Kidney epithelial cell (primary cell): ENCODE measurements at places on chromosomes 6 and 20.

DNA sequence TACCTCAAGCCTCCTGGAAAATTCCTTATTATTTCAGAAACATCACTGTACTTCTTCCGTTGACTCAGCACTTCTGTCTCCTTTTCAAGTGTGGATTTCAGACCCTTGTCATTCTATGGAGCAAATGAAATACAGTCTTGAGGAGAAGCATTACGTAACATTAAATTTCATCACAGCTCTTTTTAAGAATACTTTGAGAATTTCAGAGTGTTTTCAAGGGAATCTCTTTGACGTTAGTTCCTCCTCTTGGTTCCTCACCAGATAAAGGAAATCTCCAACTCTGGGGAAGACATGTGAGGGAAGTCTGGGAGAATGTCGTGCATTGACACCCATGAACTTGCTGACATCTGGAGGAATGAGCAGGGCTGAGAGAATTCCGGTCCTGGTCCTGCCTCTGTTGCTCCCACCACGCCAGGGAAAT is 32.3 kb downstream of the UST start:
- no peak for DNase-seq

DNA sequence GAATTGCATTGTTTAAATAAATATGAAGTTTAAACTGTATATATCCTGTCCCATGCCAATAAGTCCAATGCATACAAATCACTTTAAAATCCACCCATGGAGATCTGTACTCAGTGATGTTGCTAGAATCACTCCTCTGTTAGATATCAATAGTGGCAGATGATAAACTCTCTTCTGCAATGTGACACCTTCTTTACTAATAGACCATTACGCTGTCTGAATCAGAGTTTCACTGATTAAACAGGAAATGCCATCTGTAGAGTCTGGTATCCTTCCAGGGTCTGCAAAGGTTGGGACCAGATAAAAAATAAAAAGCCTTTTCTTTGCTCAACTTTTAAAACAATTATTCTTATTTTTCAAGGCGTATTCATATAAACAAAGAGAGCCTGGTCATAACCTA is 134.5 kb downstream of the EDN3 start:
- no peak for DNase-seq

GRCh38 chr20:33649201-33649681 is 12.9 kb upstream of the C20orf144 start:
- DNase-seq = no peak

GRCh38 chr6:46129629-46130511 is at the start of gene ENPP4:
ENPP4 (plus strand) TSS chr6:46129989; CDS start chr6:46139584, 9,595 bp downstream.
- DNase-seq = peak; percentile 76

- DNase-seq = no peak
These were observed 68.2 kb downstream of the TRMT6 start for GRCh38 chr20:5882166-5882565.

GRCh38 chr20:1033751-1034414 is 31.8 kb upstream of the RSPO4 start:
- no peak for DNase-seq

DNA sequence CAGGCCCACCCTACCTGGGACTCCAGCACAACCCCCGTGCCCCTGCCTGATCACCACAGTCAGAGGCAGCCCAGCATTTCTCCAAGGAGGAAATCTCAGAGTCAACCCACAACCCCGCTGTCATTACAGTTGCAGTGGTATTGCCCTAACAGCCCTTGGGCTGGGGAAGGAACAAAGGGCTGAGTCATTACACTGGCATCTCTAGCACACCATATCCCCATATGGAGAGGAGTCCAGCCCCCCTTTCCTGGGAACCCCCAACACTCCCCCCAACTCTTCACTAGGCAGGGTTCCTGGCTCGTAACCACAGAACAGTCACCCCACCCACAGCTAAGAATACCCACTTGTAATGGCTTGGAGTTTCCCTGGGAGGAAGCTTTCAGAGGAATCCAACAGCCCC is 149.4 kb upstream of the OGFRL1 start:
- DNase-seq = peak; percentile 62

- no peak for DNase-seq
These were observed 171.4 kb downstream of the PACRG start for GRCh38 chr6:162899148-162899547.
